ENCODE measurements at places on chromosomes 16 and 17.

- no peak for DNase-seq
Observed at GRCh38 chr17:57914273-57915142, 40.7 kb downstream of the CUEDC1 start.

GRCh38 chr17:41340934-41341861 is 9.4 kb downstream of the KRT33A start:
- DNase-seq = no peak

GRCh38 chr17:73901661-73902415 is 257.6 kb upstream of the SDK2 start:
- peak; percentile 4 for DNase-seq

DNA sequence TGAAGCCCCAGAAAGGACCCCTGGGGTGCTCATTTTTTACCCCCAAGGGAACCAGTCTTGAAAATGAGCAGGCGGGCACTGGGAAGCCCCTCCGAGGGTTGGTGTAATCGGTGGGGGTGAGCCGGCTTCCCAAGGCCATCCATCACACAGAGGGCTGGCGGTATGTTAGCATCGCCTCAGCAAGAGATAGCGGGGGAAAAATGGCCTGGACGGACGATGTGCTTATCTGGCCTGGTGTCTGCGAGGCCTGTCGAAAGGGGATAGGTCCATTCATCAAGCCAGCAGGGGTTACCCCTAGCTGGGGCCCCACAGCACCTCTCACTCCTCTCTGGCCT is 188.9 kb downstream of the IRF8 start:
- DNase-seq = no peak

GRCh38 chr17:13864521-13864920 is 204.8 kb upstream of the COX10 start:
- no peak for DNase-seq

DNA sequence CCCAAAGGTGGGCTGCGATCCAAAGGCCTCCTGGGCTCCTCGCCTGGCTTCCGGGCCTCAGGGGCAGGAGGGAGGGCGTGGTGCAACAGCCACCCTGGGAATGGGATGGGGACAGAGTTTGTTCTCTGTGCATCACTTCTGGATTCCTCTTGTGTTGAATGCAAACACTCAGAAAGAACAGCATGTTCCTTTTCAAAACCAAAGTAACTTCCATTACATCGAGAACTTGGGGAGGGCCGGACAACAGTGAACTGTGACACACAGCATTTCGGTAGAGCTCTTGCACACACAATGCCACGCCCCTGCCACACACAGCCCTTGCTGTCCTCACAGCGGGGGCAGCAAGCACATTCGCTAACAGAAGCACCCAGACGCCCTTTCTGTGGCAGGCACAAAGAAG is 36.1 kb upstream of the FASN start:
- no peak for DNase-seq

- DNase-seq = no peak
Observed at GRCh38 chr17:29592850-29593551, at the start of gene ANKRD13B. ANKRD13B (plus strand) TSS chr17:29593132; CDS start chr17:29593622, 490 bp downstream.

- no peak for DNase-seq
Observed at GRCh38 chr17:82600731-82601446, 47.4 kb downstream of the WDR45B start.

- DNase-seq = no peak
Observed at GRCh38 chr16:88983771-88984687, 7.0 kb upstream of the CBFA2T3 start.

- DNase-seq = no peak
Observed at GRCh38 chr16:49275050-49275730, 6.4 kb downstream of the CBLN1 start.

- DNase-seq = no peak
Observed at GRCh38 chr16:73457851-73458250, 409.9 kb upstream of the ZFHX3 start.

- no peak for DNase-seq
Observed at GRCh38 chr16:76653390-76654026, 376.3 kb downstream of the CNTNAP4 start.

- no peak for DNase-seq
Observed at GRCh38 chr16:89200850-89201411, 594 bp upstream of the SLC22A31 start.

DNA sequence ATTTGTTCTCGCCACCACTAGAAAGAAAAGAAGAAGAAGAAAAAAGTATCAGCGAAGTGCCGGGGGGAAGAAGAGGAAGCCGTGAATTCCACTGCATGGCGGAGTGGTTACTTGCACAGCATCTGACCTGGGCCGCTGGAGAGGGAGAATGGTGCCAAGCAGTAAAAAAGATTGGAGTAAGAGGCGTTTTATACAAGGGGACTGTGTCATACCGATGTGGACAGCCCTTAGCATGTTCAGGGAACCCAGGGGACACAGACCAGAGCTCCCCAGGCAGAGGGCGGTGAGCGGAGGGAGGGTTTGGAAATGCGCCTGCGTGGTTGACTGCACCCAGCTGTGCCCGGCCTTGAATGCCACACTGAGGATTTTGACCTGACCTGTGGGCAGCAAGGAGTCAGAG is 52.8 kb downstream of the PLXDC1 start:
- no peak for DNase-seq

DNA sequence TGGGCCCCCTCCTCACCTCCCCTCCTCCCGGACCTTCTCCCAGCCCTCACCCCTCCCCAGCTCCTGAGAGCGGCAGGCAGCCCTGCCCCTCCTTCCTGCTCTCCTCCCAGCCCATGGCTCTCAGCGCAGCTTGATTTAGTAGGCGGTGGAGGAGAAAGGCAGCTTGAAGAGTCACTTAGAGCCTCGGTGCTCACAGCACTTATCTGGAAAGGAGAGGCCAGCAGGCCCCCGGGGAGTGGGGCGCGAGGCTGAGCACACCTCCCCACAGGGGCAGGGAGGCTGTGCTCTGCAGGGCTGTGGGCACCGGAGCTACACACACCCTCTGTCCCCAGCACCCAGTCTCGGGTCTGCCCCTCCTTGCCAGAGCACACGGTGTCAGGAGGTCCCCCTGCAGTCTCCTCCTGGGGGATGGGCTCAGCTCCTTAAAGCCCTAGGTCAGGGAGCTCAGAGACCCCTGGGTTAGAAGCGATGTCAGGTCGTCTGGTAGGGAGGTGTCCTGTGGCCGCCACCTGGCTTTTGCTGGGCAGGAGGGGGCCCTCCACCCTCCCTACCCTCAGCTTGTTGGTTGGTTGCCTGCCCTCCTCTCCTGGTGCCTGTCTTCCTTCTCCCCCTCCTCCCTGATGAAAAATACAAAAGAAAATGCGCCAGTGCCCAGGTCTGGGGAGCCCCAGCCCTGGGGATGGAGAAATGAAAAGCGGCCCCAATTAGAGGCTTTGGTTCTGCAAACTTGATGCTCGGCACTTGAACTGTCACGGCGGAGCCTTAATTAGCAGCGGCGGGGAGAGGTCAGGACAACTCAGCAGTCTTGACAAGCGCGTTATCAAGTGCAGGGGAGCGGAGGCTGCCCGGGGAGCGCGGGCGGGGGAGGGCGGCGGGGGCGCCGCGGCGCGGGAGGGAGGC is 151.1 kb upstream of the GSE1 start:
- DNase-seq = no peak

DNA sequence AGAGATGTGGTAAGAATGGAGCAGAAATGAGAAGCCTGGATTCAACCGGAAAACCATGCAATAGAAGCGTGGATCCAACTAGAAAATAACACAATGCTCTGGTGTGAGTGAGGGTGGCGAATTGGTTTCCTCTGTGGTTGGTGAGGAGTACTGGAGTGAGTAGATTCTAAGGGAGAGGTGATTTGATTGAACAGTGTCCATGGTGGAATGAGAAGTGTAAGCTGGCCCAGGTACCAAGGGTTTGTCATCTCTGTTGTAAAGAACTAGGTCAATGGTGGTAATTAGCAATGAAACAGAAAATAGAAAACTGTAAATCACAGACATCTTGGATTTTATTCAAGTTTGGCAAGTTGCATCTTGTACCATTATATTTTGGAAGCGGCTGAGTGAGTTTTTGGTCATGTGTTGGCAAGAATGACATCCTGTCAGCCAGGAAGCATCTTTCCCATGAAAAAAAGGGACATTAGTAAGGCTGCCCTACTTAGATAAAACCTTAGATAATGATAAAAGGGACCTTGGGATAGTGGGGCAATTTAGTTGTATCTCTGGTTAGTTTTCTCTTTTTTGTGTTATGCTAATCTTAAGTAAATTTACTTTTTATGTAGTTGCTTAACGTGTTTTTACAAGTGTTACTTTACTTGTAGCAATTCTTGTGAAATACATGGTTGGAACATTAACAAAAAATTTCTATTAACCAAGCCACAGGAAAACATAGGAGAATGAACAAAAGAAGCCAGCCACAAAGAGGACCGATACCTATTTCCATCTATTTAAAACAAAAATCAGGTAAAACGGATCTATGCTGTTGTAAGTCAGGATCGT is 20.9 kb downstream of the HSD17B2 start:
- DNase-seq = no peak

GRCh38 chr16:19885451-19886072 is 914 bp upstream of the GPRC5B start:
- no peak for DNase-seq

DNA sequence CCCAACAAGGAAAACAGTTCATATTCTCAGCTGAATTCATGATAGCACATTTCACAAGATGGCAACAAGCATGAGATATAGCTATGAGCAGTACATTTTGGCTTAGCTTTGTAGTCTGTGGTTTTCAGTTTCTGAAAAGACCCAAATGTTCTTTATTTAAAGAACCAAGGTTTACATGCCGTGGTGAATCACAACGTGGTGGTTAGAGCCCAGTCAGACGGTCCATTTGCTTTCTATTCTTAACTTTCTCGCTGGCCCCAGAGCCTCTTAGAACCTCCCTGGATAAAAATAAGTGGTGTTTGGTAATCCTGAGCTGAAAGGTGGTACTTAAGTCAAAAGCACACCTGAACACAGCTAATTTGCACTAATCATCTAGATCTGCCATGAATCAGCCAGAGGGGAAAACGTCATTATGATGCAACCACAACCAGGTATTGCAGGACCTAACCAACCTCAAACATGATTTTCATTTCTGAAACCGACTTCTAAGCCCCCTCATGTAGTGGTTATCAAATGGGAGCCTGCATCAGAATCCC is 18.6 kb upstream of the HAPSTR1 start:
- DNase-seq = no peak

DNA sequence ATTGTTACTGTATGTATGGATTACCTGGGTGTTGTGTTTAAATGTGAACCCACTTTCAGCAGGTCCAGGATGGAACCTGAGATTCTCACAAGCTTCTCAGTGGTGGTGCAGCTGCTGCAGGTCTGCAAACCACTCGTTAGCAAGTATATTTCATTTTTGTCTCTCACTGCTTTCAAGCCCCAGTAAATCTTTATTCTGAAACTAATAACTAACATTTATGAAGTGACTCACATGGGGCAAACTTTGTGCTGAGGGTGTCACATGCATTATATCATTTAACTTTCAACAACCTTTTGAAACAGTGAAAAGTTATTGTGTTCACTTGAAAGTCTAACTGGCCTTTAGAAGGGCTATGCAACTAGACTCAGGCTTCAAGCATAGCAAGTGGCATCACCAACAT is 98.9 kb upstream of the DYNLRB2 start:
- DNase-seq = no peak

DNA sequence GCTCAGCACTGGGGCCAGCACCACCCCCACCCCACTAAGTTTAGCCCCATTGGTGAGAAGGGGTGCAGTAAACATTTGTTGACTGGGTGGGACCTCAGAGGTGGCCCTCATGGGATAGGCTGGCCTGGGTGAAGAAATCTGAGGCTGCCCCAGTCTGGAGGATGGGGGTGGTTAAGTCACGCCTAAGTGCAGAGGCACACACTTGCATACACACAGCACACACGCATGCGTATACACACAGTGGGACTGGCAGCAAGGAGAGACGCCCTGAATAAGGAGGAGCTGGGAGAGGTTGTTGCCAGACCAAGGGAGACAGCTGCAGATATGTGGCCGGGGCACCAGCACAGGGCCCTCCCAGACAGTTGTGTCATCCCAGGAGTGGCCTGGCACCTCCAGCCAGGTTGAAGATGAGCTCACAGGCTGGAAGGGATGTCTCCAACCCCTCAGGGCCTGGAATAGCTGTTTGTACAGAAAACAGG is 3.0 kb upstream of the BCAR1 start:
- no peak for DNase-seq

DNA sequence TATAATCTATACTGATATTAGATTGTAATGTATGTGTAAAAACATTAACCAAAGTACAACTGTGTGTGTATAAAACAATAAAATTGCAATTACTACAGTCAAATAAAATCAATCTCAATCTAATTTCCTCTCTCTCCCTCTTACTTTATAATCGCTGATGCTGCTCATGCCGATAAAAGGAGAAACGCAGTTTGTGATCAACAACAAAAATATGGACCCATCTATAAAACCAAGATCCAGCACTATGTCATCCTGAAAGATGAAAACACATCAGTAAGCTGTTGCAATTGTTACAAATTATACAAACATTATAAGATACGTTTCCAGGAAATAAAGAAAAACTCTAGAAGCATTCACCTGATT is 33.5 kb upstream of the ABCA6 start:
- DNase-seq = no peak

DNA sequence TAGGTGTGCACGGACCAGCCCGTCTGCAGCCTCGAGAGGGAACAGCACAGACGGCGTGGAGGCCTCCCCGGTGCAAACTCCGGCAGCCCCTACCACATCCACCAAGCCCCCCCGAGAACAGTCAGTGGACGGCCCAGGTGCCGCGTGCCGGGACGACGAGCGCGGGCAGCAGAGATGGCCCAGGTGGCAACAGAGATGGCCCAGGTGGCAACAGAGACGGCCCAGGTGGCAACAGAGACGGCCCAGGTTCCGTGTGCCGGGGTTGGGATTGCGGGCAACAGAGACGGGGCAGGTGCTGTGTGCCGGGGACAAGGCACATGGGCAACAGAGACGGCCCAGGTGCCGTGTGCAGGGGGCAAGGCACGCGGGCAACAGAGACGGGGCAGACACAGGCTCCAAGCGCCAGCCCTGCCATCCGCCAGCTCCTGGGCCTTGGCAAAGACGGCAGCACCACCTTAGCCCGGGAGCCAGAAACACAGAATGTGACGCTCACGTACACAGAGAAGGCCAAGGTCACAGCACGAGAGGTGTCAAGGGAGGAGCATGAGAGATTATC is 31.1 kb downstream of the RPH3AL start:
- no peak for DNase-seq

DNA sequence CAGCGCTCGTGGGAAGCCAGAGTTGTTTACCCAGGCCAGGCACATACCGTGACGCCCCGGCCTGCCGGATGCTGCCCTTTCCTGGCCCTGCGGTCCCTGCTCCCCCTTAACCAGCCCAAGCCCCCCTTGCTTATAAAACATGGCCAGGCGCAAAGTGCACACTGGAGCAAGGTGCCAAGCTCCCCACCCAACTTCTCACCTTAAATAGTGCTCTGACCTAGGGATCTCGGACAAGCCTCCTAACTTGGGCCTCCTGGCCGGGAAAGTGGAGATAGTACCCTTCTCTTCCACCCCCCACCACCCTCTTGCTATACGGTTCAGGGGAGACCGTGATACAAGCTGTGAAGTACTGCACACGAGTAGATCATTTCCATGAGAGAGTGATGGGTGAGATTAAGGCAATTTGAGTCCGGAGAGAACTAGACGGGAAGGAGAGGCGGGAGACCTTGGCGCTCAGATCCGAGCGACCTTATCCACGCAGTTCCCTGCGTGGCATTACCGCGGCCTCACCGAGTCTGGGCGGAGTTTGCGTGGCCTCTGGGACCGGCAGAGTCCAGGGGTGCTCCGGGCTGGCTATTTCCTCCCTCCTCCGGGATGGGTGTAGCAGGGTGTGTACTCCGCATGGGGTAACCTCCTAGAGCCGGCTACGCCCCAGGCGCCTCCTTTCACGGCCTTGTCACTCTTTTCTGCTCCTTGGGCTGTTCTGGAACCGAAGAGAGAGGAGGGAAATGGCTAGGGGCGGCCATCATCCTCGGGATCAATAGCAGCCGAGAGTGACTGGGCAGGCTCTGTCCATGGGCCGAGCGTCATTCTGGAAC is 4.4 kb upstream of the LHX1 start:
- DNase-seq = no peak

GRCh38 chr17:66580184-66580955 is 254.5 kb upstream of the CACNG5 start:
- no peak for DNase-seq

All from activated CD8-positive, alpha-beta memory T cell treated with anti-CD3 and anti-CD28 coated beads for 4 hours (primary cell).